ENCODE measurements at places on chromosomes 5 and 9. TPM values are rescaled to one million over a fixed set of nuclear protein-coding genes. Genes with fewer than 3 reads are reported as not detected.

- no peak for DNase-seq
Measured at GRCh38 chr9:113579283-113580040, 115.9 kb downstream of the RGS3 start.

Gene TEX53
- total RNA-seq = not detected

Gene MRNIP
- 119 TPM for total RNA-seq

Gene MRPL36
- total RNA-seq = 30.9 TPM

GRCh38 chr5:54002779-54003178 lies 307.6 kb downstream of the ARL15 start:
- DNase-seq = no peak

Gene SYK
- total RNA-seq = 7.5 TPM

Gene KDM4C
- total RNA-seq = 83.6 TPM

Gene CATSPER3
- total RNA-seq = 0.80 TPM

DNA sequence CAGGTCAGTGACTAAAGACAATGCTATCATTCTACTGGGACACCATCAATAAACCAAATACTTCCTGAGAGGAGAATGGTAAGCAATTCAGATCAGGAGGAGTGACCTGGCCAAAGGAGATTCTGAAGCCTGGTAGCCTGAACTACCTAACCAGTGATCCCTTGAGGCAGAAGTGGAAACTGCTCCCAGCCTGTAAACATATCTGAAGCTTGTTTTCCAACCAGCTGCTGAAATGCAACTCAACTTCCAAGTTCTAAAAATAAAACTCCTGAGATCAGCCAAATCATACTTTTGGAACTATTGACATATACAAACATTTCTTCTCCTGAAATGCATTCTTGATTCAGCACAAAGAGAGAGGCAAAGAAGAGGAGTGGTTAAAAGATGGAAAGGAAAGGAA lies 204.1 kb downstream of the EBF1 start:
- no peak for DNase-seq

DNA sequence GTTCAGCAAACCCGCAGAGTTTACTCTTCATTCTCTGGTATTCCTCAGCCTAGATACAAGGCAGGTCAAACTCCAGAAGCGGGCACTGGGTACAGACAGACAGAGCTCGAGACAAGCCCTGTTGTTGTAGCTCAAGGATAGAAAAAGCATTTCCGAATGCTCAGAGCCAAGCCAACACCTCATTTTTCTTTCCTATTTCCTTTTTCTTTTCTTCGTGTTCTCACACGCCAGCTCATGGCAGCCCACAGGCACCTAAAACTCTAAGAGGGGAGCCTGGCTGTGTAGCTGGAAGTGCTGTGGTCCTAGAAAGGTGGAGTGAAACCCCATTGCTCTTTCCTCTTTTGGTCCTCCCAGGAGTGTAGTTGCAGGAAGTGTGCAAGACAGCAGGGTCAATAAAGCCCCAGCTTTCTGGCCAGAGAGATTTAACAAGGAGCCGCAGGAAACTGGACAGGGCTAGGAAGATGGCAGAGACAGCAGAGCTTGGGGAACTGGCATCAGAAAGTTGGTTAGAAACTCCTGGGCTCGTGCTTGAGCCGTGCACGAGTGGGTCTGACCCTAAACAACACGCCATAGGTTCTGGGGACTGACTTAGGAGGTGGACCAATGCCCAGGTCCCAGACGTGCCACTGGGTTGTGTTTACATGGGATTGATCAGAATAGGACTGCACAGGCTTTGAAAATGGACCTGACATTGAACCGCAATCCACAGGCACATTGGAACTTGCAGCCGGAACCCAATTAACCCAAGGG lies 41.6 kb downstream of the ADAMTS2 start:
- no peak for DNase-seq

DNA sequence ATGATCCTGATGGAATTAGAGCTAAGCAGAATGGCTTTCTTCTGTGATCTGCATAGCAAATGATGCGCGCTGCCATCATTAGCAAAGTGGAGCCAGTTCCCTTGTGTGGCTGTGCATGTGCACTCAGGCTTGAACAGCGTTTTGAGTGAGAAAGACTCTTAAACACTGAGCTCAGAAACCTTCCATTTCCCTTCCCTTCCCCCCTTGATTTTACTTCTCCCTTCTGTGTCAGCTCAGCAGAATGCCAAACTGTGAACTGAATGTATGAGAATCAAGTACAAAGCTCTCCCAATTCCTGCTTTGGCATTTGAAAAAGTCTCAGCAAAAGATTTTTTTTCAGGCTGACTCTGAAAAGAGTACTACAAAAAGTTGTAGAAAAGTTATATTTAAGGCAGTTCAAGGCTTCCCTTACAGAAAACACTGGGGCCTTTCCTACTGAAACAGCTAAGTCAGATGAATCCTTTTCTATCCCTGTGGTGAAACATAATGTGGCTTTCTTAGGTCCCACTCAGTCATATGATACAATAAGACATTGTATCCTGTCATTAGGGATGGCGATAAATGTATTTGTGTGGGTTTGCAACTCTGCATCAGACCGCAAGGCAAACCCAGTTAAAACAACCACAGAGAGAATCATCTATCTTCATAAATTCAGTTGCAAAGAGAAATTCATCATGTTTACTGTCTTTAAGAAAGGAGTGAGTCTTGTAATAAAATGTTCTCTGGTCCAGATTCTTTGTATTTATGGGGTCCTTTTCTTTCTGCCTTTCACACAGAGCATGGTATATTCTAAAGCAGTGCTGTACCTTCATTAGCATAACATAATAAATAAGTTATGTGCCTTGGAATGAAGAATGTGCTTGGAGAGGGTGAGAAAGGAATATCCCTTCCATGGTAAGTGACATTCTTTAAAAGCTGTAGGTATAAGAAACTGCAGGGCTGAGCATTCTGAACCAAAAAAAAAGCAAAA lies 222.6 kb downstream of the CAAP1 start:
- DNase-seq = no peak

GRCh38 chr5:177426566-177427210 lies at the start of gene GRK6:
GRK6 (plus strand) TSS chr5:177426676; CDS start chr5:177426846, 170 bp downstream.
- DNase-seq = peak; percentile 61

DNA sequence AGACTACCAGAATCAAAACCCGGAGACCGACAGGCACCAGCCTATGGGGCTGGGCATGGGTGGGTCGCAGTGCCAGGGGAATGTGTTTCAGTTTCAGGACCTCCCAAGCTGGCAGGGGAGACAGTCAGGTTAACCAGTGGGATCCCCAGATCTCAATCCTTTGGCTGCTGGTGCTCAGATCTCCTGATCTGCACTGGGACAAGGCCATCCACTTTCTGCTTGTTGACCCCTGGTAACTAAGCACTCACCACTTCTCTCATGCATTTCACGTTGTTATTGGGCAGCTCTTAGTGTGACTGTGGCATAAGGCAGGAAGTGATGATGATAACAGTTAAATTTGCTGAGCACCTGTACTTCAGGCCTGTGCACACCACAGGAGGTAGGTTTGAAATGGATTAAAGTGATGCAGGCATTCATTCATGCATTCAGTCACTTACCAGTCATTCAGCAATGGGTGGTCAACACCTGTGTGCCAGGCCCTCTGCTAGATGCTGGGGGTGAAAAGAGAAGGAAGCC lies 42.1 kb upstream of the STXBP1 start:
- DNase-seq = peak; percentile 45

Gene PCDHB12
- not detected for total RNA-seq

GRCh38 chr9:6552498-6553121 lies 92.9 kb downstream of the GLDC start:
- no peak for DNase-seq

Gene NR4A3
- 0.47 TPM for total RNA-seq

DNA sequence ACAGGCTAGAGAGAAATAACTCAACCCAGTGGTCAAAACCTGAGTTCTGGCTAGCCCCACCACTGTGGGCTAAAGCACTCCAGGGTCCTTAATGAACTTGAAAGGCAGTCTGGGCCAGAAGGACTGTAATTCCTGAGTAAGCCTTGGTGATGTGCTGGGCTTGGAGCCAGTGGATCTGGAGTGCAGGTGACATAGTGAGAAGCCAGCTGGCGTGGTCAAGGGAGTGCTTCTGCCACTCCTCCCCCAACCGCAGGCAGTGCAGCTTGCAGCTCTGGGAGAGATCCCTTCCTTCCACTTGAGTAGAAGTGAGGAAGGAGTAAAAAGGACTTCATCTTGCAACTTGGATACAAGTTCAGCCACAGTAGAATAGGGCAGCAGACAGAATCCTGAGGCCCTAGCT lies 424.0 kb downstream of the CDH18 start:
- DNase-seq = no peak

Gene OTP
- total RNA-seq = not detected

DNA sequence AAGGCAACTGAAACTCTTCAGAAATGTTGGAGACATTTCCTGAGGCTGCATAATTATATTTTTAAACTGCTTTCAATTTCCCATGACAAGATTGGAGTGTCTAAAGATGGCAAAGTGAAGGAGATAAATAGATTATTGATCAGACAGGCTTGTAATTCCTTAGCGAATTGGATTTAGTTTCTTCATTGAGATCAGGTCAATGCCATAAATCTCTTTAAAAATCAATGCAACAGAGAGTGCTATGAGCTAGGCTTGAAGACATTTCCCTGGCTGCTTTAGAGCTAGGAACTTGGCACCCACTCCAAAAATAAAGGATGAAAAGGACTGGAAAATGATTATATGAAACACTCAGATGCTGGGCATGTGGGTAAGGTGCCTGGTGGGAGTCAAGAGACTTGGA lies 828.4 kb downstream of the TLR4 start:
- no peak for DNase-seq

DNA sequence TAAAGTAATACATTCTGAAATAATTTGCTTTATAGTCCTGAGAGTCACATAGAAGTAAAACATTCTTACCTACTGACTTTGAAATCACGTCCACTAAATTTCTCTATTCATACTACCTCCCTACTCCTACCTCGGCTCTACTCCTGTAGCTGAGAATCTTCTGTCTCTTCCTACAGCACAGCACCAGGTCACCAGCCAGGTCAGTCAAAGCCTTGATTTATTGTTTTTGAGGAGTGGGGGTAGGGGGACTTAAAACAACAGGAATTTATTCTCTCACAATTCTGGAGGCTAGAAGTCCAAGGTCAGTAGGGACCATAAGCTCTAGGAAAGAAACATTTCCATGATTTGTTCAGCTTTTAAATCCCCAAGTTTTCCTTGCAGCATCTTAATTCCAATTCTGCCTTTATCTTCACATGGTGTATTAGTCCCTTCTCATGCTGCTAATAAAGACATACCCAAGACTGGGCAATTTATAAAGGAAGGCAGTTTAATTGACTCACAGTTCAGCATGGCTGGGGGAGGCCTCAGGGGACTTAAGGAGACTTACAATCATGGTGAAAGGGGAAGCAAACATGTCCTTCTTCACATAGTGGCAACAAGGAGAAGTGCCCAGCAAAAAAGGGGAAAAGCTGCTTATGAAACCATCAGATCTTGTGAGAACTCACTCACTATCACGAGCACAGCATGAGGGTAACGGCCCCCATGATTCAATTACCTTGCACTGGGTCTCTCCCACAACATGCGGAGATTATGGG lies 49.6 kb upstream of the CCNG1 start:
- DNase-seq = no peak

Gene SLC2A6
- 8.7 TPM for total RNA-seq

DNA sequence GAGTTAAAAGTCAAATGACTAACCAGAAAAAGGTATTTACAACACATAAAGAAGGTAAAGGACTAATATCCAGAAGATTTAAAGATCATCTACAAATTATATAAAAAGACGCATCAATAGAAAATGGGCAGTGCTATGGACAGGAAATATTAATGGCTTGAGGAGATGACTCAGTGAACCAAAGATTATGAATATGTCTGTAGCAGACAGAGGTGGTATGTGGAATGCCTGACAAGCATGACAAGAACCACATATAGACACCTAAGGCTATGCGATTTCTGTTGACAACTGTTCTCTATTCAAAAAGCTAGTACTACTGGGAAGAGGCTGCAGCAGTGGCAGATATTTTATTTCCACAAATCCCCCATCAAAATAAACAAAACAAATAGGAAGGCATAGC lies 177.0 kb upstream of the SH3GL2 start:
- DNase-seq = no peak

Gene FAM81B
- total RNA-seq = not detected

DNA sequence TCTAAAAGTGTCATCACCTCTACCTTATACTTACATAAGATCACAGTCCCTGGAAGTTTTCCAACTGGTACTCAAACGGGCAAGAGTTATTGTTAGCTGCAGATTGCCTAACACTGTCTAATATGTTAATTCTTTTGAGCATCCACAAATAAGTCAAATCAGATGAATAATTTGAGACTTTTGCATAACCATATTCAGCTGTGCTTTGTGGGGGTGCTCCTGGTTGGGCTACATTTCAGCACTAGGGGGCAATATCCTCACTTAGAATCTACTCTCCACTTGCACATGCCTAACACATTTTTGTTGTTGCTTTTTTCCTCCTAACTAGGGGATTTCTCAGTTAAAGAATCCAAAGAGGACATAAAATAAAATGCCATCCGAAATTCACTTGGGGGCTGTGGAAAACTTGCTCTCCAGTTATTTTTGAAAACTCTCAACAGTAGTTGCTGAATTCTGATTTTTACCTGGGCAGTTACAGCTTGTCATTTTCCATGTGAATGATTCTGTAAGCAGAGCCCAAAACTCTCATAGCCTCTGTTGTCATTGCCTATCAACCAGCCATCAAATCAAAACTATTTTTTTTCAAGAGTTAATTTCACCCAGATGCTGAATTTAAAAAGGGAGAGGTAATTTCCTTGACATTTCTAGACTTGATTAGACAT lies 71.5 kb downstream of the TRIM36 start:
- peak; percentile 18 for DNase-seq

DNA sequence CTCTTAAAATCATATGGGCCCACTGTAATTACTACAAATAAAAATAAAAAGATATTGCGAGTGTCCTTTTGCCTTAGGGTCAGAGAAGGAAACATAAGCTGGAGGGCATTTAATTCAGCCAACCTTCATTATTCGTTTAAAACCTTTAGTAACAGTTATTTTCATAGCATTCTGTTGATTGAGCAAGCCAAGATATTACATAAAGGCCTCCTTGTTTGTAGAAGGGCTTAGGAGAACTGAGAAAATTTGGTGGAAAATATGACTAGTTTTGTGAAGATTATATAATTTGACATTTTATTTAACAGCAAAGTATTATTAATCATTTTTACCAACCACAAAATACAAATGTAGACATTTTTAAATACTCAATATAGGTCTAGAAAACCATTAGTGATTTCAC lies 62.2 kb downstream of the COX7C start:
- DNase-seq = no peak

- no peak for DNase-seq
Measured at GRCh38 chr5:56140073-56140472, 93.1 kb downstream of the ANKRD55 start.

Gene CSF2
- not detected for total RNA-seq

DNA sequence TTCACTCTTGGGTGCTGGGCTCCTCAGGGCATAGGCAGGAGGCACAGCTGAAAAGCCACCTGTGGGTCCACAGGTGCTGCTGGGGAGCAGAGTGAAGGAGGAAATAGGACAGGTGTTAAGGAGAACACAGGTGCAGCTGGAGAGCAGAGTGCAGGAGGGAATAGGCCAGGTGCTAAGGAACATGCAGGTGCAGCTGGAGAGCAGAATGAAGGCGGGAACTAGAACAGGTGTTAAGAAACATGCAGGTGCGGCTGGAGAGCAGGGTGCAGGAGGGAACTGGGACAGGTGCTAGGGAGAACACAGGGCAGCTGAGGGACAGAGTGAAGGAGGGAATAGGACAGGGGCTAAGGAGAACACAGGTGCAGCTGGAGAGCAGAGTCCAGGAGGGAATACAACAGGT lies 43.8 kb upstream of the PLEKHG4B start:
- DNase-seq = no peak

Gene AK8
- total RNA-seq = not detected

GRCh38 chr5:87435144-87435694 lies 22.5 kb upstream of the CCNH start:
- no peak for DNase-seq

Measured in naive thymus-derived CD8-positive, alpha-beta T cell (primary cell).